ENCODE measurements at places on chromosomes 16 and 17.
A peak's percentile ranks its signal among the peaks of the same experiment; 100 is the strongest.

- no peak for DNase-seq
Observed at GRCh38 chr17:81814748-81815645, 11.0 kb downstream of the GCGR start.

DNA sequence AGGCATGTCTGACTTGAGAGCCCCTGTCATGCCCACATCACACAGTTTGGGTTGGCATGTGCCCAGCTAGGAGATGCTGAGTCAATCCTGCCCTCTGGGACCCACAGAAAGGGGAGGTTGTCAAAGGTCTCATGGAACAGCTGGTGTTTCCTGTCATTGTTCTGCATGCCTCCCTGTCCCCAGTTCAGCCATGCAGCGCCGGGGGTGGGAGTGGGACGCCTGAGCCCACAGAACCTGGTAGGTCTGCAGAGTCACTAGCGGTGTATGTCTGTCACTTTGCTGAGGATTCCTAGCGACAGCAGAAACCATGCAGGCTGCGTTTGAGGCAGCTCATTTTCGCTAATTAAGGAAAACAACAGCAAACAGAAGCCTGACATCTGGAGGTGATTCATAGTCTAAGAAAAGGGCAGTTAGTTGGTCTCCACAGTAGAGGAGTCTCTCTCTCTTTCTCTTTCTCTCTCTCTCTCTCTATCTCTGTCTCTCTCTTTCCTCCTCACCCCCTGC lies 19.6 kb upstream of the CCL1 start:
- DNase-seq, result no peak

- DNase-seq, result peak; percentile 72
Observed at GRCh38 chr16:66473051-66473571, 46.0 kb downstream of the BEAN1 start.

GRCh38 chr17:27921599-27921998 lies 28.4 kb upstream of the LYRM9 start:
- DNase-seq, result no peak

DNA sequence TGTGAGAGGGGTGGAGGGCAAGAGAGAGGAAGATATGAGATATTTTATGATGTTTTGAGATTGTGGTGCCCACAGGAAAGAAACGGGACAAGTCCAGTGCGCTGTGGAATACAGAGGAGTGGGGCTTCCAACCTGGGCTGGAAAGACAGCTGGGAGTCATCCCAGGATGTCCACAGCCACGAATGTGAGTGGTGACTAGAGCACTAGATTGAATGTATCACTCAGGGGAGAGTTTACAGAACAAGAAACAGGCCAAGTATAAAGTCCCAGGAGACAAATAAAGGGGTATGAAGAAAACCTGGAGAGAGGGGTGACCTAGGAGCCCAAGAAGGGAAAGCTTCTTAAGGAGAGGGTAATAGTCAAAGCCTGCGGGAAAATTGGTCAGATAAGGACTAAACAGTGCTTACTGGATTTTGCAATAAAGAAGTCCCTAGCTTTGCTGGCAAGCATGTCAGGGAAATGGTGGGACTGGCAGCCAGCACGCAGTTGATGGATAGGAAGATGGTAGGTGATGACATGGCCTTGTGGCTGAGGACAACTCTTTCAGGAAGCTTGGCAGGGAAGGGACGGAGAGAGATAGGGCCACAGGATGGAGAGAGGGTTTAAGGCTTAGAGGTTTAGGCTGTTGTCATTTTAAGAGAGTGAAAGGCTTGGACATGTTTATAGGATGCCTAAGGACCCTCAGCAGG lies 114.5 kb downstream of the AXIN2 start:
- no peak for DNase-seq

- no peak for DNase-seq
Observed at GRCh38 chr16:78990309-78990701, 610.2 kb downstream of the MAF start.

- DNase-seq, result no peak
Observed at GRCh38 chr17:53765609-53766008, 57.1 kb upstream of the KIF2B start.

GRCh38 chr17:59366040-59366757 lies 34.7 kb downstream of the YPEL2 start:
- no peak for DNase-seq

All from chondrocyte (in vitro differentiated cells).